Activated CD4-positive, alpha-beta memory T cell treated with anti-CD3 and anti-CD28 coated beads, Interleukin-2, amount 10 ng/mL, durations not matched to agents 7 days and 5 days (primary cell): ENCODE measurements at places on chromosomes 3 and 15. TPM values are rescaled to one million over a fixed set of nuclear protein-coding genes. Genes with fewer than 3 reads are reported as not detected.

DNA sequence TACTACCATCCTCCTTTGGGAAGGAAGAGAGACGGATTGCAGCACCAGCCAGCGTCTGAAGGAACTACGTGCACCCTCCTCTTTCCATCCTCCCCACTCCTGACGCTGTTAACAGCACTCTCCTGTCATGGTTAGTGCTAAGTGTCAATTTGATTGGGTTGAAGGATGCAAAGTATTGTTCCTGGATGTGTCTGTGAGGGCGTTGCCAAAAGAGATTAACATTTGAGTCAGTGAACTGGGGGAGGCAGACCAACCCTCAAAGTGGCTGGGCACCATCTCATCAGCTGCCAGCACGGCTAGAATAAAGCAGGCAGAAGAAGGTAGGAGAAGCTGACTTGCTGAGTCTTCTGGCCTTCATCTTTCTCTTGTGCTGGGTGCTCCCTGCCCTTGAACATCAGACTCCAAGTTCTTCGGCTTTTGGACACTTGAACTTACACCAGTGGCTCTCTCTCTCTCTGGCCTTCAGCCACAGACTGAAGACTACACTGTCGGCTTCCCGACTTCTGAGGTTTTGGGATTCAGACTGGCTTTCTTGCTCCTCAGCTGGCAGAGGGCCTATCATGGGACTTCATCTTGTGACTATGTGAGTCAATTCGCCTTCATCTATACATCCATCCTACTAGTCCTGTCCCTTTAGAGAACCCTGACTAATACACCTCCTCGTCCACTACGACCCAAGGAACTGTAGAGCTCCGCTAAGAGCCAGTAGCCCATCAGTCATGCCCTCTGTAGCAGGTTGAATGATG is 128.2 kb upstream of the HES1 start:
- no peak for DNase-seq

The ZBTB20 gene
- total RNA-seq, result 8.6 TPM

- no peak for DNase-seq
Observed at GRCh38 chr3:175159202-175159601, 300.1 kb downstream of the NAALADL2 start.

DNA sequence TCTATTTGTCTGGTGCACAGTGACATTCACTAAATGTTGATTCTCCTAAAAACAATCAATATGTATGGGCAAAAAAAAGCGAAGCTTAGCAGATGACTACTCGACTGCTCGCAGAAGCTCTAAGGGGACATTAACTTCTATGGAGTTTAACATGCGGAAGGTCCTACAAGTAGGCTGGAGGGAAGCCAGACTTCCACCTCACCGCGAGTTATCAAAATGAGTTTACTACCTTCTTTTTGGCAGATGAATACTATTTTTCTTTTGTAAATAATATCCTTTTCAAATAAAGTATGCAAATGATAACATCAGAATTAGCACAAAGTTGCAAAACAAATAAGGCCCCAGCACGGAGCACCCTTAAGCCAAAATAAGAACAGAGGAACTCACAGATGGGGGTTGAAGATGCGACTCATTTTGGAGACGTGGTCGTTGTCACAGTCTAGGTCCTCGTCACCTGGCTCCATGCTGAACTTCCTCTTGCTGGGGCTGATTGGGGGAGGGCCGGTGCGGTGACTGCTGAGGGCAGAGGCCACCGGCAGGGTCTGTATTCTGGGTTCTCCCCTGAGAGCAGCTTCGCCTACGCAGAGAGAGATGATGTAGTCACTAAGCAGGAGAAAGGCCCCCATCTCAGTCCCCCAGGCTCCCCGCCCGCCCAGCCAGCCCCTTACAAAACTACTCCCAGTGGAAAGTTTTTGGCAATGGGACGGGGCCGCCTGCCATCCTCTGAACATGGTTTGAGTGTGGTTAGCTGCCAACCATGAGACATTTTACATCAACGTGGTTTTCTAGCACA is 42.1 kb downstream of the VGLL4 start:
- no peak for DNase-seq

DNA sequence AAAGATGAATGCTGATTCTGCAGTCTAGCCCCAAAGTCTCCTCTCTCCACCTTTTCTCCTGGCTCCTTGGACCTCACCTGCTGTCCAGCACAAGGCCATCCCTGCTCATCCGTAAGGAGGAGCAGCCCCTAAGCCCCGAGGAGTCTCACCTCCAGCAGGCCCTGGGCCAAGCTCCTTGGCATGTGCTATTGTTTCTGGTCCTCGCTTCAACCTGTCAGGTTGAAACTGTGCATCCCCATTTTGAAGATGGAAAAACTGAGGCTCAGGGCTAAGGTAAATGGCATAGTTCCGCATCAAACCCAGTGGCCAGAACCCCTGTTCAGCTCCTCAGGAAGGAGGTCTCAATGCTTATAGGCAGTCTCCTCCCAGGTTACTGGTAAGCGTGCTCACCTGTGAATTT is 26.1 kb downstream of the CHDH start:
- DNase-seq, result no peak

GRCh38 chr3:114418724-114419543 is 125.1 kb downstream of the TIGIT start:
- no peak for DNase-seq
